Effector CD4-positive, alpha-beta T cell (primary cell): ENCODE measurements at places on chromosomes 2 and 18.

DNA sequence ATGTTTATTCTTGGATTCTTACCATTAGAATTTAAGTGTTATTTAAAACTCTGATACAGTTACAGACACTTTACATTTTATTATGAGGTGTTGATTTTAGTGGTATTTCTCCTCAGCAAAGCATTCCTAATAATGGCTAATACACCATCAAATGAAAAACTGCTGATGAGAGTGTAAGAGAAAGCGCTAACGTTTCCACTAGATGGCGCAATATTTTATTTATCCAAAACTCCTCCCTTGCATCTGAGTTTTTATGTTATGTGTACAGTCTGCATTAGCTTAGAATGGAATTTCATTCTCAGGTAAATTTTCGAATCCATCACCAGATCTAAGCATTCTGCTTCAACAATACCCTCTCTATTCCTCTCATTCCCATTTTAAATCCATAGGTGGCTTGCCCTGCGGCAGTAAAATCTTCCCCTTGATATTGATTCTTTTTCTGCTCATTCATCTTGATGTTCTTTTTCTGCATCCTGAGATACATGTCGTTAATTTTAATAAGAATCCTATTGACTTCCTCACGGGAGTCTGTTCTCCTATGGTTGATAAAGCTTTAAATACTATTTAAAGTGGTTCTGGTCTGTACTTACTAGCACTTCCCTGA lies 53.9 kb downstream of the PRKRA start:
- no peak for DNase-seq

DNA sequence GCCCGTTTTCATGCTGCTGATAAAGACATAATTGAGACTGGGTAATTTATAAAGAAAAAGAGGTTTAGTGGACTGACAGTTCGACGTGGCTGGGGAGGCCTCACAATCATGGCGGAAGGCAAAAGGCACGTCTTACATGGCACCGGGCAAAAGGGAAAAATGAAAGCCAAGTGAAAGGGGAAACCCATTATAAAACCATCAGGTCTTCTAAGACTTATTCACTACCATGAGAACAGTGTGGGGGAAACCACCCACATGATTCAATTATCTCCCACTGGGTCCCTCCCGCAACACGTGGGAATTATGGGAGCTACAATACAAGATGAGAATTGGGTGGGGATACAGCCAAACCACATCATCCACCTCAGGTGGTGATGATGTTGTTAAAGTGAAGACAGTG lies 3.3 kb upstream of the RAB12 start:
- DNase-seq, result no peak

DNA sequence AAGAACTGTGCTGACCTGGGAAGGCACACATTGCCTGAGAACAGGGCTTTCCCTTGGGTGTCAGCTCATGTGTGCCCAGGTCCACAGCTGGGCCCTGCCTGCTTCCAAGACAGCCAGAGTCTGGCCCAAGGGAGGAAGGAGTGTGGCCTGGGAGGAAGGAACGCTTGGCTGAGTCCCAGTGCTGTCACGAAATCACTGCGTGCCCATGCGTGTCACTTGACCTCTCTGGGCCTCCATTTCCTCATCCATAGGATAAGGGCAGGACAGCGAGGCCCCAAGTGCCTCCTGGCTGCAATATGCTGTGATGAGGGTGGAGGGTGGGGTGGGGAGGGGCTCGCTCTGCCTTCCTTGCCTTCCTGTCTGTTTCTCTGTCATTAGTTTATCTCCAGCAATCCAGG lies 642 bp upstream of the KCNK3 start:
- no peak for DNase-seq

- DNase-seq, result no peak
Observed at GRCh38 chr2:108967757-108968156, 21.3 kb downstream of the EDAR start.

GRCh38 chr2:102033031-102033749 lies 41.4 kb downstream of the IL1R2 start:
- DNase-seq, result no peak

- DNase-seq, result no peak
Observed at GRCh38 chr2:24527536-24527935, 36.5 kb downstream of the NCOA1 start.

- DNase-seq, result no peak
Observed at GRCh38 chr2:207502577-207503198, 27.1 kb upstream of the CREB1 start.

DNA sequence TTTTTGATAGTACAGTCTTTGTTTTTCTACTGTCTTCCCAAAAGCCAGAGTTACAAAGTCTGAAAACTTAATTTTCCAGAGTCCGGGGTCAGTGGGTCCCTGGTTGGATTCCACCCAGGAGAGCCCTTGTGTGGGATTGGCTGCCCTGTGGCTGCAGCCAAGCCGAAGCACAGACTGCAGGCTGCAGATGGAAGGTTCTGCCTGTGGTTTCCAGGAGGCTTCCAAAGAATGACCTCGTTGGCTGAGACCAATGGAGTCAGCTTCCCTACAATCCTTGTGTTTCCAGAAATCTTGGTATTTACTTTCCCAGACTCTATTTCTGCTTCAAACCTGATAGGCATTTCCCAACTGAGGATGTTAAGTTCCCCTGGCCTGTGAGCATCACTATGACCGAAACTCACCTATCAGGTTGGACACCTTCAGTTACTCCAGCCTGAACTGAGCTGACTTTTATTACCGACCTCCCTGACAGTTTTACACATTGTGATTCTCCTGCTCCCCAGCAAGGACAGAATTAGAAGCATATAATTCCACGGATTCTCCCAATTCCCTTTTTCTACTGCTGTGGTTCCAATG lies 117.5 kb upstream of the CCDC68 start:
- DNase-seq, result no peak

GRCh38 chr2:46329803-46330775 lies 32.9 kb downstream of the EPAS1 start:
- no peak for DNase-seq
